GM13977 (cell line): ENCODE measurements at places on chromosomes 6 and 20.
A peak's percentile ranks its signal among the peaks of the same experiment; 100 is the strongest.

GRCh38 chr6:20881365-20881764 is 347.1 kb downstream of the CDKAL1 start:
- DNase-seq = no peak

GRCh38 chr6:33161354-33162331 is 30.6 kb downstream of the COL11A2 start:
- peak; percentile 90 for DNase-seq

GRCh38 chr20:24938498-24938897 is 10.6 kb upstream of the CST7 start:
- DNase-seq = no peak

DNA sequence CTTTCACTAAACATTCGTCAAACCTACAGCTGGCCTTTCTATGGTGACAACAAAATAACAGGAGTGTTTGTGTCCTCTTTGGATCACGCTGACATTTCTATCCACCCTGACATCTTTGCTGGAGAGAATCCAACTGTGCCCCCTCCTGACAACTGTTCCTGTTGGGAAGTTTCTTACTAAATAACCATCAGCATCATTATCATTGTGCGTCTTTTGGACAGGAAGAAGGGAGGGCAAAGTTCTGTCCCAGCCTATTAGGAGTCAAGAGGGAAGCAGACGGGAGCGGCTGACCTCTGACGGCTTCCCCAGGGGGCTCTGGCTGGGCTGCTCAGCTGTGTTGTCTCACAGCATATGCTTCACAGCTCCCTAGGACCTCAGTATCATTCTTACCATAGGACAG is 195.9 kb upstream of the SULF2 start:
- no peak for DNase-seq

DNA sequence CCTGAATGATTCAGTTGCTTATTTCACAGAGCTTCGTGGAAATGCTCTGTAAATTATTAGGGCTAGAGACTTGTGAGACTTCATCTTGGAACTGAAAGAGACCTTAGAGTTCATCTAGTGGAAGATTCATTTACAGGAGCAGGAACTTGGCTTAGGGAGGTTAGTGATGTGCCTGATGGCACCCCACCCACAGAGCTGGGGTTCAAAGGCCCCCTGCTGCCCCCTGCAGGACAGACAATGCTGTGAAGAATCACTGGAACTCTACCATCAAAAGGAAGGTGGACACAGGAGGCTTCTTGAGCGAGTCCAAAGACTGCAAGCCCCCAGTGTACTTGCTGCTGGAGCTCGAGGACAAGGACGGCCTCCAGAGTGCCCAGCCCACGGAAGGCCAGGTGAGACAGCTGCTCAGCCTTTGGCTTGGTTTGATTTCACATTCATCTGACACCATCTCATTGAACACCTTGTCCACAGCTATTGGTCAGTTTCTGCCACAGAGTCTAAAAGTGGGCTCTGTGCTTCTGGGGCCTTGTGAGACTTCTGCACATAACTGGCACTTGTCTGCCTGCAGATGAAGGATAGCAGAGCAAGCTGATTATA is 25.1 kb downstream of the MYBL2 start:
- DNase-seq = peak; percentile 76

- no peak for DNase-seq
Observed at GRCh38 chr20:33753763-33754162, 22.0 kb downstream of the ZNF341 start.

DNA sequence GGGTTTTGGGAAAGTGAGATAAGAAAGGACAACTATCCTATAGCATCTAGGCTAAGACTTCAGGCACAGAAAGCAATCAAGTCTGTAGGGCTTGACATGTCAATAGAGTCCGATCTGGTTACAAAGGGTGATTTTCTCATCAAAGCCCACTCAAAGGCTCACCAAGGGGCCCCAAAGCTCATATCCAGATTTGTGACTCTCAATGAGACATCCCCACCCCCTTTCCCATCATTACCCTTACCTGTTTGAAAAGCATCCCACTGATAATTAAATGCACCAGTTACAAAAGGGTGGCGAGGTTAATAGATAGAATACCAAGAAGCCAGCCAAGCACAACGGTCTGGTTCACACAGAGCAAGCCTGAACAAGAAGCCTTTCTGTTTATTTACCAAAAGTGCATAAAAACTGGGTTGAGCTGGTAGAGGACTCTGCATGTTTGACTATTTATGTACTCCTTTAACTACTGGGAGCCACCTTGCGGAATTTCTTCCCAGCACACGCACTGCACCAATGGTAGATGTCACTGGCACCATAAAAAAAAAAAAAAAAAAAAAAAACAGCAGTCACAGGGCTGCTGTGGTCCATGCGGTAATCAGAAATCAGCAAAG is 6.1 kb downstream of the JAG1 start:
- DNase-seq = no peak

DNA sequence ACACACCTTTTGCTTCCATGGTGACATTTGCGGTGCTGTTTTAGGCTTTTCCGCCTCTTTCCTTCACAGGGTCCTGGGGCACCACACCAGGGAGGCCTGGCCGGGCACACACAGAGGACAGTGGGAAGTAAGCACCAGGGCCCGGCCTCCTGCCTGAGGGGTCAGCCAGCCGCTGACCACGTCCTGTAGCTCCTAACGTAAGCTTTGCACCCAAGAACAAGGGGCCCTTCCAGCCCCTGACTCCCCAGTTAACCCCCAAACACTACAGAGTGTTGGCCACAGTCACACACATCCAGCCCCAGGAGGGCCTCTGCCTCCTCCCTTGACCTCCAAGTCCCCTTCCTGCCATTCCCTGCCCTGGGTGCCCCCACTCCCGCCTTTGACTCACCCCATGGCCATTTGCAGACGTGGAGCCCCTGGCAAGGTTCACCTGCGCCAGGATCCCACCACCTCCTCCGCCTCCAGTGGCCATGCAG is 54.7 kb downstream of the YTHDF1 start:
- DNase-seq = no peak

DNA sequence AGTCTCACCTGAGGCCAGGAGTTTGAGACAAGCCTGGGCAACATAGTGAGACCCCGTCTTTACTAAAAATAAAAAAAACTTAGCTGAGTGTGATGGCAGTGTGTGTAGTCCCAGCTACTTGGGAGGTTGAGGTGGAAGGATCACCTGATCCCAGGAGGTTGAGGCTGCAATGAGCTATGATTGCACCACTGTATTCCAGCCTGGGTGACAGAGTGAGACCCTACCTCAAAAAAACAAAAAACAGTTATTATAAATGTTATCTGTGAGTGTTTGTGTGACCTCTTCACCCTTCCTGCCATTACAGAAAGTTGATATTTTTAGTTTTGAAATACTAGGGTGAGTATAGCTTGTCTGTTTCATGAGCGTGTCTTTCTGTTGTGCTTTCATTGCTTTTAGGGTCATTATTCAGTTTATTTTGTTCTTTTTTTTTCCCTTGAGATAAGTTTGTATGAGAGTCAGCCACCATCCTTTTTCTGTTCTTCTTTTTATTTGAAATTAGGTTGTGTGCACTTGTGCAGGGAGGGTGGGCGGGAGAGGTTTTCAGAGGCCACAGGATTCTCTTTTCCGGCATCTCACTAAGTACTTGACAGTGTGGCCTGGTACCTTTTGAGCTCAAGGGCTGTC is 26.2 kb downstream of the CDYL start:
- peak; percentile 62 for DNase-seq

DNA sequence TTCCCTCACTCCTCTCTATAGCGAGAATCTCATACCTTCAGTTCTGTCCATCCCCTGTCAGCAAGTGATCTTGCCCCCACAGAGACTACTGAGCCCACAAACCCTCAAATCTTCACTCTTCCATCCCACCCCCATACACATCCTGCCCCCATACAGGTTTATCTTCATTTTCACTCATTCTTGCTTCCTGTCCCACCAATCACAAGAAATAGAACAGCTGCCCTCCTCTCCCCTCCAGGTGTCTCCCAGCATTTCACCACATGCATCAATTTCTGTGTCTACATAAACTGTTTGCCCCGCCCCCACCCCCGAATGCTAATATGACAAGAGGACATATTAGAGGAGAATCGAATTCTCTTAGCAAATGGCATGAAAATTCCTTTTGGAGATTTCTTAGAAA is 54.9 kb upstream of the CARMIL1 start:
- DNase-seq = no peak

- DNase-seq = no peak
Observed at GRCh38 chr20:59120919-59121318, 42.7 kb upstream of the ZNF831 start.

GRCh38 chr20:18276821-18277220 is 11.5 kb upstream of the ZNF133 start:
- peak; percentile 56 for DNase-seq

- no peak for DNase-seq
Observed at GRCh38 chr20:21147593-21147992, 21.7 kb downstream of the KIZ start.

DNA sequence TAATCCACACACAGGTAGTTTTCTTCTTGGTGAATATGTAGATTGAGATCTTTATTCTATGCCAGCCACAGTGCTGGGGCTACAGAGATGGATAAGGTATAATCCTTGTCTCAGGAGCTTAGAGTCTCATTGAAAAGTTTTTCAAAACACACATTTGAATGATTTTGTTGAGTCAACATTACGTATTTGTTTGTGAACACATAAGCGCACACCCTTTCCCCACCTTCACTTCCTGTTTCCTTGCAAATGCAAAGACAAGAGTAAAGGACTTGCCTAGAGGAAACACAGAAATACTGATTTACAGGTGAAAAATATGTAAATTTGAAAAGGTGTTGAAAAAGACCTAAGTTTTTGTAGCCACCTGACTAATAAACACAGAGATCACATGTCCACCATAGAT is 27.8 kb downstream of the VAPB start:
- no peak for DNase-seq

GRCh38 chr6:35967076-35967774 is 46.3 kb upstream of the SRPK1 start:
- DNase-seq = no peak

DNA sequence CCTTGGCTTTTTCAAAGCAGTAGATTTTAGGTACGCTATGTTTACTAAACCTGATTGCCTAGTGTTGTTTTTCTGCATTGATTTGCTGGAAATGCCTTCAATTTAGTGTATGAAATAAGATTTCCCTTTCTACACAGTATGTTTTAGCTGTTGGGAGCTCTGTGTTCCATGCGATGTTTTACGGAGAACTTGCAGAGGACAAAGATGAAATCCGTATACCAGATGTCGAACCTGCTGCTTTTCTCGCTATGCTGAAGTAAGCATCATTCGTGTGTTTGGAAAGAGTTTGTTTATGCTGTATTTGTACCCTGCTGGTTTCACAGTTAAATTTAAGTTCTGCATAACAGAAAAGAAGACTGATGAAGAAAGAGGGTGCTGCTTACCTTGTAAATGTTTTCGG is 1.9 kb downstream of the BTBD3 start:
- DNase-seq = no peak

GRCh38 chr6:34151321-34152041 is 5.6 kb upstream of the GRM4 start:
- no peak for DNase-seq

DNA sequence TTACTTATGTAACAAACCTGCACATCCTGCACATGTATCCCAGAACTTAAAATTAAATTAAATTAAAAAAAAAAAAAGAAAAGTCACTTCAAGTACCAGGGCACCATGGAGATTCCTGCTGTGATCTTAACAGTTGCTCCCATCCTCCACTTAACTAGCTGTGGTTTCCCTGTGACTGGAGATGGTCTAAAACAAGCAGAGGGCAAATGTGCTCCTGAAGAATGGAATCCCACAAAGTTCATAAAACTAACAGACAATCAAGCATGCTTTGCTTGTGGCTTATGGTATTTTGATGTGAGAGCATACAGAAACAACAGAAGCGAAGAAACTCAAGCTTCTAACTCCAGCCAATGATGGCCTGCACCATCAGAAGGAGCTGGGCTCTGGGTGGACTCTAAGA is 153.6 kb upstream of the KCNK16 start:
- DNase-seq = no peak

GRCh38 chr20:50602432-50603088 is 88.8 kb downstream of the RIPOR3 start:
- no peak for DNase-seq

GRCh38 chr6:143074670-143075318 is 14.1 kb downstream of the AIG1 start:
- DNase-seq = no peak

DNA sequence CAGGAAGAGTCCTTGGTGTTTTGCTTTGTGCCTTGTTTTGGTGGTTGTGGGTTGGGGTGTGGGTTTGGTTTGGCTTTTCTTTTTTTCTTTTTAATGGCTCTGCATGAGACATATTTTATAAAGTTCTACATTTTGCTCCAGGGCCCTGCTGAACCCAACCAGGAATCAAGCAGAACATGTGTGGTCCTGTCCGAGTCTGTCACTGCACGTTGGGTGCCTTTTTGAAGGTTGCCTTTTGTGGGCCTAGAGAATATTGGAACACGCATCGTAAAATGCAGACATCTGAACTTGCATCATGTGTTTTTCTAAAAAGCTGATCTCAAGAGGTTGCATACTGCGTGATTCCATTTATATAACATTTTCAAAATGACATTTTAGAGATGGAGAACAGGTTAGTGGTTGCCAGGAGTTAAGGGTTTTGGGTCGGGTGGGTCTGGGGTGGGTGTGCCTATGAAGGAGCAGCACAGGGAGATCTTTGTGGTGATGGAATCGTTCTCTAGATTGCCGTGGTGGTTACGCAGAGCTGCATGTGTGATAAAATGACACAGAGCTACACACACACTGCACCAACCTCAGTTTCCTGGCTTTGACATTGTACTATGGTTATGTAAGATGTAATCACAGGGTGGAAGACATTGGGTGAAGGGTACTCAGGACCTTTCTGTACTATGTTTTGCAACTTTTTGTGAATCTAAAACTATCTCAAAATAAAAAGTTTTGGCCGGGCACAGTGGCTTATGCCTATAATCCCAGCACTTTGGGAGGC is 80.2 kb downstream of the EYA2 start:
- no peak for DNase-seq

- no peak for DNase-seq
Observed at GRCh38 chr6:37230104-37230503, 27.5 kb upstream of the TBC1D22B start.

- no peak for DNase-seq
Observed at GRCh38 chr20:61629602-61630390, 377.7 kb downstream of the CDH4 start.
